ENCODE measurements at places on chromosomes 2 and 18.

GRCh38 chr2:84886791-84887190 lies 5.9 kb upstream of the TRABD2A start:
- no peak for DNase-seq

DNA sequence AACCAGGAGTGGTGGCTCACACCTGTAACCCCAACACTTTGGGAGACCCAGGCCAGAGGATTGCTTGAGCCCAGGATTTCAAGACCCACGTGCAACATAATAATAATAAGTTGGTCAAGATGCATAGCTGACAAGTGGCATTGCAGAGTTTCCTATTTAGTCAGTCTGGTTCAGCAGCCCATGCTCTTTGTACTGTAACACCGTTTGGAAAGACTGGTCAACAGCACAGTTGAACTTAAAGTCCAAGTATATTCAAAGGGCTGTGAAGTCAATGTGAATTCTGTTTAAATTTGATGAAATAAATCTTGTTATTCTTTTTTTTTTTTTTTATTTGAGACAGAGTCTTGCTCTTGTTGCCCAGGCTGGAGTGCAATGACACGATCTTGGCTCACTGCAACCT lies 1.5 kb upstream of the TRMT61B start:
- DNase-seq: no peak

DNA sequence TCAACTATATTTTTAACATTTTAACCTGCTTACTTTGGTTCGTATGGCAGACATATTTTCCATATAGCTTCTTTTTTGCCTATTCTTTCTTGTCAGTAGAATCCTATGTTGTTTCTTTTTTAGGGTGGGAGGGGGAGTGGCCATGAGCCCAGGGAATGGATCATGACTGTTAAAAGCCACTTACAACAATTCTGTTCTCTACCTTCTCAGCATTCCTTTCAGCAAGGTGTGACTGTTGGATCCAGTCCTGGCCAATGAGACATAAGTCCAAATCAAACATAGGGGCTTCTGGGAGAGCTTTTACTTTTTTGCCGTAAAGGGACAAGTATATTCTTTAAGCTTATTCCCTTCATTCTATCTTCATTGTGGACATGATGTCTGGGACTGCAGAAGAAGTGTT lies 25.0 kb upstream of the DNAH6 start:
- no peak for DNase-seq

DNA sequence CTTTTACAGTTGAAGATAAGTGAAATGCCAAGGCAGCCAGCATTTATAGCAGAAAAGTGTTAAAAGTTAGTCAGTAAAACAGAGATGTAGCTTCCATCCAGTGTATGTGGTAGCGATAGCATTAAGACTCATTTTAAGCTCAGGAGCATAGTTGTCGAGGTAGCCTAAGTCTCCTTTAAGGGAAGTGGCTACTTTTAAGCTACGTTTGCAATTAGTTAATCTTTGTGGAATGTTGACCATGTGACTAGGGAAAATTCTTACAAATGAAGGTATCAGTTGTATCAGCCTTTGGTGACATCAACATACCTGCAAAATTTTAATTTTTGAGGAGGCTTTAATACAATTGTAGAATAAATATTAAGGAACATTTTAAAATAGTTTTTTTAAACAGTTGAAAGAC lies 61.9 kb downstream of the LHCGR start:
- DNase-seq: no peak

DNA sequence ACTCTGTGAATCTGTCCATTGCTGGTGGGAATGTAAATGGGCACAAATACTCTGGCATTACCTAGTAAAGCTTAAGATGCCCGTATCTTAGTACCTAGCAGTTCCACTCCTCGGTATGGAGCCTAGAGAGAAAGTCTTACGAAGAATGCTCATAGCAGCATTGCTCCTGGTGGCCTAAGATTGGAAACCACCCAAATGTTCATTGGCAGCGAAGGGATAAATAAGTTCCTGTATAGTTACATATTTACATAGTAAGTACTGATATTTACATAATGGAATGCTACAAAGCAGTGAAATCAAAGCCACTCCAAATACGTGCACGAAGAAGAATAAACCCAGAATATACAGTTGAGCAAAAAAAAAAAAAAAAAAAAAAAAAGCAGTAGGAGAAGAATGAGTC lies 46.7 kb upstream of the PDIA6 start:
- DNase-seq: no peak

- DNase-seq: no peak
Measured at GRCh38 chr2:123518367-123518766, 506.7 kb upstream of the CNTNAP5 start.

GRCh38 chr18:21741562-21742314 lies 1.1 kb downstream of the MIB1 start:
- peak; percentile 20 for DNase-seq

DNA sequence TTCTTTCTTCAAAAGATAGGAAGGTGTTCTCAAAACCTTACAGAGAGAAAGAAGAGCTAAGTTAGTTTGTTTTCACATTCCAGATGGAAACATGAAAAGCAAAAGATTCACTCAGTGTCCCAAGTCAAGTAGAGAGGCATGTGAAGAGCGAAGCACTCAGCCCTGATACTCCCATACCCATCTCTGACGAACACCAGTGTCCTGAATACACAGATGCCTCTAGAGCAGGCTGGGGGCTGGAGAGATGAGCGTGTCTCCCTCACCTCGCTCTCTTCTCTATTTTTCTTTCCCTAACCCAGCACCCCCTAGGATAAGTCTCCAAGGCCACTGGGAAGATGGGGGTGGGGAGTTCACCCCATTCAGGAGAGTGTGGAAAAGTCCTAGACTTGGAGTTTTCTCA lies 227.8 kb downstream of the TMEM163 start:
- no peak for DNase-seq

- no peak for DNase-seq
Measured at GRCh38 chr18:22525313-22525712, 107.6 kb upstream of the CTAGE1 start.

DNA sequence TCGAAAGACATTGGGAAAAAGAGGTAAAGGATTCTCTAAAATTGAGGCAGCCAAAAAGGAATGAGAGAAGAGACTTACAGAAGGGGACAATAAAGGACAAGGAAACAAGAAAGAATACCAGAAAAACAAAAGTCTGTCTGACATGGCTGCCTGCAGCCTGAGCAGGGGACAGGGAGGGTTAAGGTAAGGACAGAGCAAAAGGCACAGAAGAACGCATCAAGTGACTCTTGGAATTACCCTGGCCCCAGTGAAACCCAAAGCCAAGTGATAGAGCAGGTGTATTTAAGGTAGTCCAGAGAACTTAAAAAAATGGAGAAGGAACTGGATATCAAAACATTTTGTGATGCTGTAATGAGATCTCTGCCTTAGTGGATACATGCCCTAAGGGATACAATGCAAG lies 47.1 kb upstream of the XIRP2 start:
- DNase-seq: no peak

DNA sequence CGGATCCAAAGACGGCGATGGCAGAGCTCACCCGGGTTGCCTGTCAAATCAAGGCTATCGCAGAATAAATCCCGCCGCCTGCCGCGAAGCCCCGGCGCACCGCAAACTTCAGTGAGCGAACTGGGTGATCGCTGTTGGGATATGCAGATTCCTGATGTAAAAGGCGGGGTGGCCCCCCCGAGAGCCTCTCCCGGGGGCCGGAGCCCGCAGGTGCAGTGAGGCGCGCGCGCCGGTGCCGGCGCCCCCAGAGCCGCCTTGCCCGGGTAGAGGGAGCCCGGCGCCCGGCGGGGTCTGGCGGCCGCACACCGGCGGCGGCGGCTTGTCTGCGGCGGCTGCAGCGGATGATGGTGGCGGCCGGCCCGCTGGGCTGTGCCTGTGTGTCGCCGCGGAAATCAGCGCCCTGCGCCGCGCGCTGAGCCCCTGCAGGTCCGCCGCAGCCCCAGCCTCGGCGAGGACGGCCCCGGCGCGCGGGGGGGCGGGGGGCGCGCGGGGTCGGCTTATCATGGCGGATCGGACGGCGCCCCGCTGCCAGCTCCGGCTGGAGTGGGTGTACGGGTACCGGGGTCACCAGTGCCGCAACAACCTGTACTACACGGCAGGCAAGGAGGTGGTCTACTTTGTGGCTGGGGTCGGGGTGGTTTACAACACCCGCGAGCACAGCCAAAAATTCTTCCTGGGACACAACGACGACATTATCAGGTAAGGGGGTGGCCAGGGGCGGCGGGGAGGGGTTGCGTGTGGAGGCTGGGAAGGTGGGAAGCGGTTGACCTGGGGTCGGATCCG lies 1.3 kb downstream of the EML6 start:
- DNase-seq: no peak

GRCh38 chr2:71715241-71715750 lies 261.9 kb downstream of the DYSF start:
- DNase-seq: no peak

DNA sequence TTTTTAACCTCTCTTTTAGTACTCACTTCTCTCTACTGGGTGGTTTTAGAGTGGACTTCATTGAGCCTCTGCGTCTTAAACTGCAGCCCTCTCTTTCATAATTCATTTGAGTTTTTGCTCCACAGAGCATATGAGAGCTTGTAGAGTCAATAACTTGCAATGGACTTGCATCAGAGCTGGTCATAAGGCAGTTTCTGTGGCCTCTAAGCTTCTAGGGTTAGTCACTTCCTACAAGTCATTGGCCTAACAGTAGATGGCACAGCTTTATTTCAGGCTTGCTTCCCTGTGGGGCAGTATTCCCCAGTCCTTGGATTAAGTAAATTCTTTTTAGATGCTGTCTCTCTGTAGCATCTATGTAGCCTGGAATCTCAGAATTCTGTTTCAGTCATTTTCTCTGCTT lies 1435.7 kb downstream of the LRP1B start:
- no peak for DNase-seq

- no peak for DNase-seq
Measured at GRCh38 chr2:134736167-134736880, 17.5 kb upstream of the TMEM163 start.

DNA sequence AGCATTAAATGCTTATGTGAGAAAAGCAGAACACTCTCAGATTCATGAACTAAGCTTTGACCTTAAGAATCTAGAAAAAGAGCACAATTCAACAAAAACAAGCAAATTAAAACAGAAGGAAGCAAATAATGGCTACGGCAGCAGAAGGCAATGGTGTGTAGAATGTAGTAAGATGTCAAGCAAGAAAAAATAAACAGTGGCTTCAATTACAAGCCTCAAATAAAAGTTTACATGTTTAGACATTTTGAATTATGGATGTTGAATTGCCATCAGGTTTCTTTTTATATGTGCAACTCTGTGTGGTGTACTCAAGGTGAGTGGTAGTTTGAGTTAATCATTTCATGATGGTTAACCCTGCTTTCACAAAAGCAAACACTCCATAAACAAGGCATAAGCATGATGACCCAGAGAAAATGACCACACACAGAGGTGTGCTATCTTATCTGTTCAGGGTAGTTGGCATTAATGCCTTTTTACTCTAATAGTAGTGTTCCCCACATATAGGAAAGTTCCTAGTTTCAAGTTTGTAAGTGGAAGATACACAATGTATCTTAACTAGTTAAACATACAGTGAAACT lies 207.1 kb downstream of the FIGN start:
- no peak for DNase-seq

- no peak for DNase-seq
Measured at GRCh38 chr2:227462972-227463931, 8.7 kb upstream of the AGFG1 start.

DNA sequence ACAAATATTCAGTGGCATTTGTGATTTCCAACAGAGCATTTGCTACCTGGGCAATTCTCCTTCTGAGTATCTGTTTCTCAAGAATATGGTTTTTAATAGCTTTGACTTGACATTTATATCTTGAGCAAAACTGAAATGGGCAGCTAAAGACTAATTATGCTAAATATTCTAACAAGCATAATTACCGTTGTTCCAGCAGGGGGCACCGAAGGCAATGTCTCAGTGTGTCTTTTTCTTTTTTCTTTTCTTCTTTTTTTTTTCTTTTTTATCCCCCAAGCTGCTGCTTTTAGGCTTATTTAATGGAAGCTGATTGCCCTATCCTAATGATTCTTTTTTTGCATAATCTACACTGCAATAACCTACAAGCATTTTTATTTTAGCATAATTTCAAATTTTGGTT lies 138.9 kb upstream of the NABP1 start:
- DNase-seq: no peak

DNA sequence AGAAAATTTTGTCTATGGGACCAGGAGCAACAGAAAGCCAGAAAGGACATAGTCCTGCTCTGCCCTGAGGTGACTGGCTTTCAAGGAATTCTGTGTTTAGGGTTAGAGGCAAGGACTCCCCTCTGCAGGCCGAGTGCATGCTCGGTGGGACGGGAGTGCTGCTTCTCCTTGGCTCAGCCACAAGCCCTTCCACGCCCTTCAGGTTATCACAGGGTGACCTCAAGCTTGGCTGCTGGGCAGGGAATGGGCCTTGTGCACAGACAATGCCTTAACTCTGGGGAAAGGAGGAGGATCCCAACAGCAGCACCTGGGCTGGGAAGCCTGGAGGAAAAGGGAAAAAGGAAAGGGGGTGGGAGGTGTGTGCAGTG lies 32.8 kb downstream of the FAM178B start:
- DNase-seq: no peak

DNA sequence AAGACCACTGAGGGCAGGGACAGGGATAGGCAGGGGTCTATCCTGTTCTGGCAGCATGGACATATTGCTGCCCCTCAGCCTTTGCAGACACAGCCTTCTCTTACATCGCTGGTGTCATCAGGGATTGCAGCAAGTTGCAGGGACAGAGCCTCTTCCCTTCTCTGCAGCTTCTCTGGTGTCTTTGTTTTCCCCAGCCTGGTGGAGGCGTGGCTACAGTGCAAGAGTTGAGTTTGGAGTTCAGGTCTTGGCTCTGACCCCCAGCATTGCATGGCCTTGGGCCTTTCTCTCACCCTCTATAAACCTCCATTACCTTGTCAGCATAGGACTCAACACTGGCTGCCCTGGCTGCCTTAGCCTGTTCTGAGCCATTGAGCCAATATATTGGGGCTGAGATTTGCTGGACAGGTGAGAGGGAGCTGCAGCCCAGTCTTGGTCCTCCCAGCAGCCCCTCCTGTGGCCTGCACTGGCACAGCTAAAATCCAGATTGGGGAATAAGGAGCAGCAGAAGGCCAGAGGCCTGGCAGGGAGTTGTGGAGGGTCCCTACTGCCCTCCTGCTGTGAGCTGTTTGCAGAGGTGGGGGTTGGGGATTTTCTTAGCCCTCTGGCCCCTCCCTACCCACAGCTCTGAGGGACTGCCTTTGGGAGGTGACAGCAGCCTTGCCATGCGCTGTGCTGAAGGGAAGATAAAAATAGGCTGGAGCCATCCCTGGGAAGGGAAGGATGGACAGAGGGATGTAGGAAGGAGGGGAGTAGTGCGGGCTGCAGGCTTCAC lies 22.8 kb downstream of the EHD3 start:
- no peak for DNase-seq

GRCh38 chr2:3585261-3586109 lies 9.4 kb upstream of the COLEC11 start:
- DNase-seq: peak; percentile 33

- no peak for DNase-seq
Measured at GRCh38 chr2:50791271-50791670, 240.7 kb downstream of the NRXN1 start.

DNA sequence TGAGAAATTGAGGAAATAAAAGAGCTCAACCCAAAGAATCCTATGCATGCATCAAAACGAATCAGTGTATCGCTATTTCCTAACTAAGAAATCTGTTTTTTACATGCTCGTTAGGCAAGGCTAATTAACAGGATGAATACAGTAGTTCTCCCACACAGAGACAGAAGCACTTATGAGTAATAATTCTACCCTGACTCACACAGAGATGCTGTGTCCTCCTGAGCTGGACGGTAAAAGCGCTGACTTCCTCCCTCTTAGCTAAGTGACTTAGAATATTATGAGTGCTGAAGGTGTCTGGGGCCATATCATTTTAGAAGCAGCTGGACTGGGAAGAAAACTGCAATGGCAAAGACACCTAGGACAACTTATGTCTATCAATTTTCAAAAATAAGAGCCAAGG lies 18.5 kb downstream of the PLEKHM3 start:
- no peak for DNase-seq

GRCh38 chr2:85996591-85996990 lies 107.8 kb upstream of the ST3GAL5 start:
- no peak for DNase-seq

Measured in hematopoietic multipotent progenitor cell treated with erythropoietin and hydrocortisone succinate and interleukin-3 and kit ligand, for 17 days (in vitro differentiated cells).